Neural progenitor cell (in vitro differentiated cells): ENCODE measurements at places on chromosomes 5 and 9. TPM values are rescaled to one million over a fixed set of nuclear protein-coding genes. Genes with fewer than 3 reads are reported as not detected.

CDKN2A gene
- total RNA-seq = not detected in 2 replicates

HNRNPH1 gene
- 795 and 1,138 TPM in 2 replicates for total RNA-seq

MUSK gene
- 0.22 and 0.24 TPM in 2 replicates for total RNA-seq

GDNF gene
- 0.09 TPM in 1 of 2 replicates, not detected in the other for total RNA-seq

TEK gene
- 12.3 and 14.6 TPM in 2 replicates for total RNA-seq

MEF2C gene
- 0.26 and 0.68 TPM in 2 replicates for total RNA-seq

PRUNE2 gene
- 18.4 and 28.2 TPM in 2 replicates for total RNA-seq

PTPN3 gene
- 2.2 and 2.4 TPM in 2 replicates for total RNA-seq

CIZ1 gene
- 33.4 and 48.8 TPM in 2 replicates for total RNA-seq

SPAG8 gene
- total RNA-seq = 1.3 and 1.6 TPM in 2 replicates

CSF2 gene
- not detected in 2 replicates for total RNA-seq

TMC1 gene
- total RNA-seq = not detected in 2 replicates

SH3GL2 gene
- total RNA-seq = 1.2 and 1.6 TPM in 2 replicates

IL7R gene
- total RNA-seq = not detected in 2 replicates

TPPP gene
- 0.87 TPM in 1 of 2 replicates, not detected in the other for total RNA-seq

NOP16 gene
- total RNA-seq = 10.3 and 14.5 TPM in 2 replicates

SPZ1 gene
- not detected in 2 replicates for total RNA-seq
